HS-5 (cell line): ENCODE measurements at places on chromosomes 5 and 9.

- DNase-seq = no peak
Observed at GRCh38 chr5:16666883-16667398, 50.1 kb upstream of the RETREG1 start.

- DNase-seq = no peak
Observed at GRCh38 chr5:123671711-123672456, 159.9 kb downstream of the CSNK1G3 start.

- no peak for DNase-seq
Observed at GRCh38 chr5:174251305-174252000, 205.9 kb downstream of the NSG2 start.

DNA sequence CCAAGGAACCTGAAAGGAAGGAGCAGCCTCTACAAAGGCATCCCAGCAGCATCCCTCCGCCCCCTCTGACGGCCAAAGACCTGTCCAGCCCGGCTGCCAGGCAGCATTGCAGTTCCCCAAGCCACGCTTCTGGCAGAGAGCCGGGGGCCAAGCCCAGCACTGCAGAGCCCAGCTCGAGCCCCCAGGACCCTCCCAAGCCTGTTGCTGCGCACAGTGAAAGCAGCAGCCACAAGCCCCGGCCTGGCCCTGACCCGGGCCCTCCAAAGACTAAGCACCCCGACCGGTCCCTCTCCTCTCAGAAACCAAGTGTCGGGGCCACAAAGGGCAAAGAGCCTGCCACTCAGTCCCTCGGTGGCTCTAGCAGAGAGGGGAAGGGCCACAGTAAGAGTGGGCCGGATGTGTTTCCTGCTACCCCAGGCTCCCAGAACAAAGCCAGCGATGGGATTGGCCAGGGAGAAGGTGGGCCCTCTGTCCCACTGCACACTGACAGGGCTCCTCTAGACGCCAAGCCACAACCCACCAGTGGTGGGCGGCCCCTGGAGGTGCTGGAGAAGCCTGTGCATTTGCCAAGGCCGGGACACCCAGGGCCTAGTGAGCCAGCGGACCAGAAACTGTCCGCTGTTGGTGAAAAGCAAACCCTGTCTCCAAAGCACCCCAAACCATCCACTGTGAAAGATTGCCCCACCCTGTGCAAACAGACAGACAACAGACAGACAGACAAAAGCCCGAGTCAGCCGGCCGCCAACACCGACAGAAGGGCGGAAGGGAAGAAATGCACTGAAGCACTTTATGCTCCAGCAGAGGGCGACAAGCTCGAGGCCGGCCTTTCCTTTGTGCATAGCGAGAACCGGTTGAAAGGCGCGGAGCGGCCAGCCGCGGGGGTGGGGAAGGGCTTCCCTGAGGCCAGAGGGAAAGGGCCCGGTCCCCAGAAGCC lies 30.8 kb downstream of the CD180 start:
- no peak for DNase-seq

DNA sequence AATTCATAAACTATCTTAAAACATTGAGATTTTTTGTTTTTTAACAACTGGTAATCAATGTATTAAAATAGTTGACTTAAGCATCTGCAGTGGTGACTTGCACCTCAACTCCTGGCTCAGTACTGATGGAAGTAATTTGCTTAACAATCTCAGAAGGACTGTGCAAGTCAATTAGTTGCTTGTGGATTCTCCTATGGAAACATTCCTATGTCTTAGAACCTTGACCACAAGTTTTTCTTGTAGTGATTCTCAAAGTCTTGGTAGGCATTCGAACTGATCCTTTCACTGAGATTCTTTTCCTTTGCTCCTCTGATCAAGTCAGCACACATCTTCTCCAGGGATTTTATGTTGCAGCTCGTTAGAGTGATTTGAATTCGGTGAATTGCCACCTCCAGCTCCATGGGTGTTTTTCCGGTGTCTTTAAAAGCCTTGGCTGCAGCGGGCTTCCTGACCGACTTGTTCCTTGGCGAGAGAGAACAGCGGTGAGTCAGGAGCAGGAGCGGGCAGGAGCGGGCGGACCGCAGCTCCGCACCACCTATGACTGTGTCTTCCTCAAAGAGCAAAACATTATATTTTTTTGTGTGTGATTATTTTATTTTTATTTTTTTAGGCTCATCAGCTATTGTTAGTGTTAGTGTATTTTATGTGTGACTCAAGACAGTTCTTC lies 21.1 kb downstream of the HMGXB3 start:
- DNase-seq = no peak

DNA sequence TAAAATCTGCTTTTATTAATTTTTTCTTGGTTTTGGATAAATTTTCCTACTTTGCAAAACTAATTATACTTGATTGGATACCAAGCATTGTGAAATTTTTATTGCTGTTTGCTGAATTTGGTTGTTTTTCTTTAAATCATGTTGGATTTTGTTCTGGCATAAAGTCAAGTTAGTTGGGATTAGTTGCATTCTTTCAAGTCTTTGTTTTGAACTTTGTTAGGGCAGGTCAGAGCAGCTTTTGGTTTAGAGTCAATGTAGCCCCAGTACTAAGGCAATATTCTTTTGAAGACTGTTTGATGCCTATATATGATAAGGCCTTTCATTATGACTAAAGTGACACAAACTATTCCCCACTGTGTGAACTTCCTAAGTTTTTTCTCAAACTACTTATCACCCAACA lies 531.1 kb downstream of the RASEF start:
- no peak for DNase-seq

DNA sequence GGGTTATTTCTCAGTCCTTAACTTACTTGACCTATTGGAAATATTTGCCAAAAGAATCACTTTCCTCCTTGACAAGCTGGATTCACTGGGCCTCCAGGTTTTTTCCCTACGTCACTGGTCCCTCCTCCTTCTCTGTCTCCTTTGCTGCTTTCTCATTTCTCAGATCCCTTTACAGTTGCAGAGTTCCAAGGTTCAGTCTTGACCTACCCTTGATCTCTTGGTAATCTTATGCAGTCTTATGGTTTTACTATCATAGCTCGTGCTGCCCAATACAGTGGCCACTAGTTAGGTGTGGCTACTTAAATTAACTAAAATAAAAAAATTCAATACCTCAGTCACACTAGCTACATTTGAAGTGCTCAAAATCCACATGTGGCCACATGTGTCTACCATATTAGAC lies 11.4 kb downstream of the SLC38A9 start:
- no peak for DNase-seq

GRCh38 chr9:114282507-114282906 lies 40.4 kb upstream of the ORM1 start:
- DNase-seq = no peak

DNA sequence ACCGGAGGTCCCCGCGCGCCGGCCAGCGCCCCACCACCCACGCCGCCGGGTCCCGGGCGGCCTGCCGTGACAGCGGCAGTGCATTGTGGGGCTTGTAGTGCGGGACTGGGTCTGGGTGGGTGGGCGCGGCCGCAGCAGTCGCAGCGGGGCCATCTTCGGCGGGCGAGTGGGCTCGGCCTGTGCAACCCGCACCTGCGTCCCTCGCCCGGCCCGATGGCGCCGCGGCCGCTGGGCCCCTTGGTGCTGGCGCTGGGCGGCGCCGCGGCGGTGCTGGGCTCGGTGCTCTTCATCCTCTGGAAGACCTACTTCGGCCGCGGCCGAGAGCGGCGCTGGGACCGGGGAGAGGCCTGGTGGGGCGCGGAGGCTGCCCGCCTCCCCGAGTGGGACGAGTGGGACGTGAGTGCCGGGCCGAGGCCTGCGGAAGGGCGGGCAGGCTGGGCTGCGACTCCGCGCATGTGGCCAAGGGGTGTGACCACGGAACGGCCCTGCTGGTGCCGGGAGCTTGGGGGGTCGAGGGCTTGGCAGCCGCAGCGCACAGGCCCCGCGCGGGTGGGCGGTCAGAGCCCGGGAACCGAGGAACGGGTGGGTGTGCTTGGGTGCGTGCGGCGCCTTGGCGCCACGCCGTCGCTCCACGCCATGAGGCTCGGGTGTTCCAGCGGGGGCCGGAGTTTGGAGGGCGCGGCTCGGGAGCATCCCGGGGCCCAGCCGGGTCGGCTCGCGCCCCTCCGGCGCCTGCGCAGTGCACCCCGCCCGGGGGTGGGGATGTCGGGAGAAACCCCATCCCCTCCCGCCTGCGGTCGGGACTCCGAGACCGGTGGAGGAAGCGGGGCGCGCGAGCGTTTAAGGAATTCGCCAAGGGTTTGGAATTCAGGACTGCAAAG lies at the start of gene ARL10:
TSS of gene ARL10 (plus strand) at position 137 of the 881 bp plus-strand sequence. CDS start at position 214, 77 bp downstream.
- DNase-seq = peak; percentile 63

DNA sequence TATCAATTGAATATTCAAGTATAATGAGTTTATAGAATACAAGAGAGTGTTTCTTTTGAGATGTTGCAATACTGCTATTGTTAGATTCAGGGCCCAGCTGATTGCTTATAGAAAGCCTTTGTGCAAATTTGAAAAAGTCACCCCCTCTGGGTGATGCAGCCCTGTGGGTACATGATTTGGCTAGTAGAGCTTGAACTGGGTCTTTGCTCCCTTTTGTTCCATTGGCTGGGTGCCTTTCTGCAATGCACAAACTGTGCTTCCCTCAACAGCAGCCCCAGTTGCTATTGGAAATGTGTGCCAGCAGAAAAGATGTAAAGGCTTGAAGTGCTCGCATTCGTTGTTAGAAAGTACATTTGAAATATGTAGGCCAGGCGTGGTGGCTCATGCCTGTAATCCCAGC lies 61.8 kb upstream of the CEMIP2 start:
- DNase-seq = no peak

- DNase-seq = no peak
Observed at GRCh38 chr5:168362097-168362885, 70.8 kb downstream of the WWC1 start.

DNA sequence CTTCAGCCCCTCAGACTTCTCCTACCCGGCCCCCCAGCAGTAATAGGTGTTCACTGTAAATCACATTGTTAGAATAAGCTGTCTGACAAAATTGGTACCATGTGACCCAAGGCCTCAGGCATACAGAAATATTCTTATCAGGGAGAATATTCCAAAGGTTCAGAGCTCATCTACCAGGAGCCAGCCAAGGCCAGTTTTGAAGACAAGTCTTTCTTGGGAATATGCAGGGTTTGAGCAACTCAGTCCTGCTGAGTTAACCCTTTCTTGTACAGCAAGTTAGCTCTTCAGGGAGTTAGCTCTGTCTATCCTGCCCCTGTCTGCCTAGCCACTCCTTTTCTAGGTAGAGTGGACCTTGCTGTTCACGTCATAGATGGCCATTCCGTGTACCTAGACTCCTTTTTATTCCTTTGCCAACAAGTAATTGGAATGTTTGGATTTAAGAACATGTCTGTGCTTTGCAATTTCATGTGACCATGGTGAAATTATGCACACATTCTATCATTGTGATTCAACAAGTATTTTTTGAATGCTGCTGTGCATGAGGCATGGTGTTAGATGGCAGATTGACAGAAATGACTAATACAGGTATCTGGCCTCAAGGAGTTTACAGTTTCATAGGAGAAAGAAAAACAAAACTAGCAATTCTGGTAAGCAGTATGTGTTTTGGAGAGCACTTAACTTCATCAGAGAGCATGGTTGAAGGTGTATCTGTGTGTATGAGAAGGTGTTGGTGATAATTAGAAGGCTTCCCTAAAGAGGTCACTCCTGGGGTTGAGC lies 22.6 kb downstream of the TGFBR1 start:
- no peak for DNase-seq

DNA sequence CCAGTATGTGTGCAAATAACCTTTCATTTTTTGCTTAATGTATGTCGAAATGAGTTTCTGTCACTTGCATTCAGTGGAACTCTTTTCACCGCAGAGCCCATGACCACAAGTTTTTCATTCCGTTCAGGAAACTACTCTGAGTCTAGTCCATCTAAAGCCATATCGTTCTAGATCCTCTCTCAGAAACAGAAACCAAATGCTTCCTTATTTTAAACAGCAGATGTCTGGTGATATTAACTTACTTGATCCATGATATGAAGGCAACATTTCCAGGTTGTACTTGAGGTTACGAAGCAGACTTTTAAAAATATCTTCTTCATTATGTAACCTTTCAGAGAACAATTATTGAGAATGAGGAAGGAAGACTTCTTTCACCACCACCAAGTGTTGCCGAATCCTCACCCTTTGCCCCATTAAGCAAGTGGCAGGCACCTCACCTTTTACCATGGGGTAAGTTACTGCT lies 72.4 kb upstream of the GNAQ start:
- DNase-seq = no peak

DNA sequence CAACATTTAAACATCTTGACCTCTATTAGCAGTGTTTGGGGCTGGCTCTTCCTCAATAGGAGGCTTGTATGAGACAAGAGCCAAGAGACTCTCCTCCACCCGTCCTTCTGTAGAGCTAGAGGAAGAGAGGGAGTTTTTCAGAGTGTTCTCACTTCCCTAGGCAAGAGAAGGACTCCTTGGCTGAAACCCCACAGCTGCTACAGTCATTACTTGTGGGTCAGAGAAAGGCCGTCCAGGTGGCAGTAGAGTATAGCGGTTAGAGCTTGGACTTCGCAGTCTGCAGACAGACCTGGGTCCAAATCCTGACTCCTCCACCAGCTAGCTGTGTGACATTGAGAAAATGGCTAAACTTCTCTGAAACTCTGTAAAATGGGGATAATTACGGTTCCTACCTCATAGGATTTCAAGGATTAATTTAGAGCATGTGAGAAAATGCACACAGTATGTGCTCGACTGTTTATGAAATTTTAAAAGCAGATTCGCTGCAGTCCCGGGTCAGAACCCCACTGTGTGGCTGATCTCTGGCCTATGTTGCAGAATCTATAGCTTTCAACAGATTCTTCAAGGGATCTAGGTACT lies 80.8 kb upstream of the ARAP3 start:
- DNase-seq = no peak

- DNase-seq = no peak
Observed at GRCh38 chr9:106843371-106843770, 19.6 kb upstream of the ZNF462 start.

DNA sequence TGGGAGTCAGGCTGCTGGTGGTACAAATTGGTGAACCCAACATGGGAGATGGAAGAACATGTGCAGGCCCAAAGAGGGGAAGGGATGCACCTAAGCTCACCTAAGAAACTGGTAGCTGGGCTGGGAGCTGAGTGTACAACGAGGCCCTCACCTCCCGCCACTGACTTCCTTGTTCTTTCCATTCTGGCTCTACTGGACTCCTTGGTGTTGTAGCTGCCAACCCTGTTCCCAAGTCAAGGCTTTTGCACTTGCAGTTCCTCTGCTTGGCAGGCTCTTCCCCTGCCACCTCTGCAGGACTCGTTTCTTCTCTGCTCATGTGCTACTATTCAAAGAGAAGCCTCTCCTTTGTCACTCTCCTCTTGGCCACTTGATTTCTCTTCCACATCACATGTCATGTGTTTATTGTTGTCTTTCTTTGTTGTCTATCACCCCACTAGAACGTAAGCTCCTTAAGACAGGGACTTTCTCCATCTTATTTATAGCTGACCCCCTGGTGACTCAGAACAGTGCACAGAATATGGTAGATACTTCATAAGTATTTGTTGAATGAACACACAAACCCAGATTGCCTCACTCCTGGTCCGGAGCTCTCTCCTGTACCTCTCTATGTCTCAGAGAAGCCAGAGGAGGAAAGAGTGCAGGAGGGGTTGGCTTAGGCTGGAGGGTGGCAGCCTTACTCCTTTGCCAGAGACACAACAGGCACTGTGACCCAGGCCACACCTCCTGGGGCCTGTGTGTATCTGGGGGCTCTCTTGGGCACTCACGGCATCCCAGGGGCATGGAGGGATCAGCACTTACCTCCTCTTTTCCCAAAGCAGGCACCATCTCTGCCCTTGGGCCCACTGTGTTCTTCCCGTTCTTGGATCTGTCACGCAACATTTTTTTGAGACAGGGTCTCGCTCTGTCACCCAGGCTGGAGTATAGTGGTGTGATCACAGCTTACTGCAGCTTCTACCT lies 5.2 kb upstream of the SPINK4 start:
- DNase-seq = no peak
